Neural cell (in vitro differentiated cells): ENCODE measurements at places on chromosomes 1 and 21. TPM values are rescaled to one million over a fixed set of nuclear protein-coding genes. Genes with fewer than 3 reads are reported as not detected.

P3H1 gene
- polyA plus RNA-seq: 32.4 and 47.6 TPM in 2 replicates

CHIT1 gene
- not detected in 2 replicates for polyA plus RNA-seq

PER3 gene
- polyA plus RNA-seq: 0.64 and 0.84 TPM in 2 replicates

RHBDL2 gene
- polyA plus RNA-seq: not detected in 2 replicates

C1orf94 gene
- 0.72 TPM in 1 of 2 replicates, not detected in the other for polyA plus RNA-seq

DNM3 gene
- 33.2 and 37.1 TPM in 2 replicates for polyA plus RNA-seq

LPGAT1 gene
- polyA plus RNA-seq: 51.0 and 53.1 TPM in 2 replicates

UROD gene
- polyA plus RNA-seq: 87.3 and 96.9 TPM in 2 replicates

PLEKHN1 gene
- 0.28 and 1.1 TPM in 2 replicates for polyA plus RNA-seq

PLPPR4 gene
- 36.8 and 40.2 TPM in 2 replicates for polyA plus RNA-seq

OR10K2 gene
- not detected in 2 replicates for polyA plus RNA-seq

CNR2 gene
- polyA plus RNA-seq: not detected in 2 replicates

FMO2 gene
- not detected in 2 replicates for polyA plus RNA-seq

SERBP1 gene
- 128 and 150 TPM in 2 replicates for polyA plus RNA-seq

MYCL gene
- polyA plus RNA-seq: 35.2 and 36.3 TPM in 2 replicates

KCNT2 gene
- 19.5 and 21.4 TPM in 2 replicates for polyA plus RNA-seq

RNU1-1 gene
- under 0.01 TPM in 1 of 2 replicates, not detected in the other for polyA plus RNA-seq

SEC16B gene
- polyA plus RNA-seq: 0.78 and 2.1 TPM in 2 replicates

SLC6A17 gene
- polyA plus RNA-seq: 3.5 TPM in 2 replicates

TNFSF18 gene
- not detected in 2 replicates for polyA plus RNA-seq

PIK3CD gene
- polyA plus RNA-seq: 4.2 and 4.5 TPM in 2 replicates

UBXN10 gene
- 0.64 and 0.82 TPM in 2 replicates for polyA plus RNA-seq

MPZ gene
- polyA plus RNA-seq: 0.92 TPM in 1 of 2 replicates, not detected in the other

IL10RB gene
- polyA plus RNA-seq: 0.38 and 6.0 TPM in 2 replicates

CELA3A gene
- polyA plus RNA-seq: not detected in 2 replicates

F3 gene
- 0.10 TPM in 1 of 2 replicates, not detected in the other for polyA plus RNA-seq

ADAM30 gene
- not detected in 2 replicates for polyA plus RNA-seq

B3GALT2 gene
- polyA plus RNA-seq: 12.3 and 12.4 TPM in 2 replicates

HTR1D gene
- not detected in 2 replicates for polyA plus RNA-seq

MAP1LC3C gene
- 0.44 and 0.50 TPM in 2 replicates for polyA plus RNA-seq

TMPRSS3 gene
- polyA plus RNA-seq: 0.12 TPM in 1 of 2 replicates, not detected in the other

KRTAP12-2 gene
- not detected in 2 replicates for polyA plus RNA-seq

OR2M3 gene
- not detected in 2 replicates for polyA plus RNA-seq
